ENCODE measurements at places on chromosomes 2 and 18.

- DNase-seq = no peak
These were observed 461.7 kb upstream of the NRP2 start for GRCh38 chr2:205220559-205220958.

GRCh38 chr2:72362733-72363132 is 215.1 kb upstream of the CYP26B1 start:
- DNase-seq = no peak

GRCh38 chr2:88754585-88755320 is 63.3 kb downstream of the RPIA start:
- DNase-seq = no peak

GRCh38 chr2:29417630-29418029 is 302.4 kb downstream of the CLIP4 start:
- no peak for DNase-seq

DNA sequence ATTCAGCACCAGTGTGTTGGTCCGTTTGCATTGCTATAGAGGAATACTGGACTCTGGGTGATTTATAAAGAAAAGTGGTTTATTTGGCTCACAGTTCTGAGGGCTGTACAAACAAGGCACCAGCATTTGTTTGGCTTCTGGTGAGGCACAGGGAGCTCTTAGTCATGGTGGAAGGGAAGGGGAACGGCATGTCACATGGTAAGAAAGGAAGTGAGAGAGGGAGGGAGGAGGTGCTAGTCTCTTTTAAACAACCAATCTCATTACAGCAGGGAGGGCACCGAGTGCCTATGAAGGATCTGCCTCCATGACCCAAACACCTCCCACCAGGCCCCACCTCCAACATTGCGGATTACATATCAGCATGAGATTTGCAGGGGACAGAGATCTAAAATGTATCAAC is 143.9 kb upstream of the DLX2 start:
- DNase-seq = no peak

DNA sequence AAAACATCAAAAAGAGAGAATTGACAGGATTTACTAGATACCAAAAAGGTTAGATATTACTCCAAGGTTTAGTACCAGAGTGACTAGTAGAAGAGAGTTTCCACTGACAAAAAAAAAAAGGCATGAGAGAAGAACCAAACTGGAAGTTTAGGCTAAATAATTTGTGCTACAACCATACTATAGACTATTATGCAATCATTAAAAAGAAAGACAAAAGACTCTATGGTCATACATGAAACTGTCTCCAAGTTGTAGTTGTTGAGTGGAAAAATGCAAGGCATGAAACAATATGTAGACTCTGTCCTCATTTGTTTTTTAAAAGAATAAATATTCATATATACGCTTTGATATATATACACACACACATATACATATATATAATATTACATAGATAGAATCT is 1.7 kb upstream of the EXOC6B start:
- DNase-seq = no peak

- no peak for DNase-seq
These were observed 75.0 kb downstream of the KCNG2 start for GRCh38 chr18:79872527-79873444.

GRCh38 chr18:48545757-48546321 is 7.0 kb downstream of the CTIF start:
- DNase-seq = no peak

GRCh38 chr2:176873403-176873802 is 339.2 kb upstream of the HNRNPA3 start:
- DNase-seq = no peak

DNA sequence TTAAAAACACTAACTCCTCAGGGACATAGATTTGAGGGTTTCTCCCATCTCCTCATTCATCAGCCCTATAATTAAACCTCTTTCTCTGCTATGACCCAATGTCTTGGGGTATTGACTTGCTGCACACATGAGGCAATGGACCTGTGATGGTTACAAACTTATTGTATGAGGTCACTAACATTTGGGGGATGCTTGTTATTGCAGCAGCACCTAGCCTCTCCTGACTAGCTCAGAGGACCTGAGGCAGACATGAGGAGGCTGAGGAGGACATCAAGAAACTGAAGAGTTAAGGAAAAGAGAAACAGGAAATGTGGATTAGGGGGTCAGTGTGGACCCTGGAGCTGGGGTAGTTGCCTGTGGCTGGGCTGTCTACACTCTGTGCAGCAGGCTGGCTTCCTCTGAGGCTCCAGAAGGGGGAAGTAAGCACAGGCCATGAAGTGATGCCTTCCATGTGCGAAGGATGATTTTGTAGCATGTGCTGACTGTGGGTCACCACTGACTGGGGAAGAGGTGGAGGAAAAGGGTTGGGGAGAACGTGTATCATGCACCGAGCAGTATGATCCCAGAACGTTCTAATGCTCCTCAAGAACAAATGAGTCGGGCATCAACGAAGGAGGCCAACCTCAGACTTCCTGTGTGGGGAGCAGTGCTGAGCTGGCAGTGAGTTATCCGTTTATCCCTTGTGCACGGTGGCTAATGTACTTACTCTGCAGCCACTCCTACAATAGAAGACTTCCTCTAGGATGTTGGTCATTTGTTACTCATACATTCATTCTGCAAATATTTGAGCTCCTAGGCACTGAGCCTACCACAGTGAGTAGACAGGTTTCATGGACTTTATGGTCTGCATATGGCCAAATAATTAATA is 42.1 kb upstream of the RFX8 start:
- no peak for DNase-seq

GRCh38 chr2:86300496-86300895 is 36.9 kb downstream of the REEP1 start:
- no peak for DNase-seq

DNA sequence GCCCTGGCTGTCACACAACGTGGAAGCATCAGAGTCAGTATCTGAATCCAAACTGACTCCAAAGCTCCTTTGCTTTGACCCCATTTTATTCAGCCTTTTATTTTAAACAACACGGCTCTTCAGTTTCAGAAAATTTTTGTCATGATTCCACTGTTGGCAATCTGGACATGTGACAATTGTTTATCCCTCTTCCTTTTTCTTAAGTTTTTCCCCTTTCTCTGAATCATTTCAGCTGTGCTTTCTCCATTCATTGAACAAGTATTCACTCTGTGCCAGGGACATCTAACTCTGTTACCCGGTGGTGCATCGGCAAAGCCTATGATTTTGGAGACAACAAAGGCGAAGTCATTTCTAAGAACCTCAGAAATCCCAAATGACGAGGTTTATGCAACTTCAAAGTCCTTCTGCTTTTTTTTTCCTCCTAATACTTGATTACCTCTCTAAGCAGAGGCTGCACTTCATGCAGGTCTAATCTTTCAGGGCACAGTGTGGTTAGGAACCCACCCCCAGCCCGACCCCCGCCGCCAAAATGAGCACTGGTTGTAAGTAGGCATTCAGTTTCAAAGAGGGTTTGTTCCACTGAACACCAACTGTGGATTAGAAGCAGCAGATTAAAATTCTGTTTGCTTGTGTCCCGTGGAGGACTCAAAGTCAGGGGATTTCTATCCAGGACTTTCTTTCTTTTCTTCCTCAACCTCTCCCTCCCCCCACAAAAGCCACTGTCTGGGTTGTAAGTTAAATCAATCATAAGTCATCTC is 18.6 kb downstream of the ST6GAL2 start:
- DNase-seq = no peak

DNA sequence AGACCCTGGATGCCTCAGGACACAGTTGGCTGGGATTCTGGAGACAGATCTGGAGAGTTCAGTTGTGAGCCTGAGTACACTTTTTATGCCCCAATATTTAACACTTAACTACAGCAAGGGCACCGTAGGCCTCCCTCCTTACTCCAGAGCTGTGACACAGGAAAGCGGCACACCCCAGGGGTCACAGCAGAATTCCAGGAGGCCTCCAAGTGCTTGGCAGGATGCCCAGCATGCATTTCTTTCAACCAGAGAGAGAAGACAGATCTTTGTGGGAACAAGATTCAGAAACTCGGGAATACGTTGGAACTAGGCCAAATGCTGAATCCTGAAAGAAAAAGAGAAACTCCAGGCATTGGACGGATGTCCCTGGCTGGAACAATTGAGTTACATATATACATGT is 199.2 kb upstream of the NT5C1B start:
- DNase-seq = no peak

DNA sequence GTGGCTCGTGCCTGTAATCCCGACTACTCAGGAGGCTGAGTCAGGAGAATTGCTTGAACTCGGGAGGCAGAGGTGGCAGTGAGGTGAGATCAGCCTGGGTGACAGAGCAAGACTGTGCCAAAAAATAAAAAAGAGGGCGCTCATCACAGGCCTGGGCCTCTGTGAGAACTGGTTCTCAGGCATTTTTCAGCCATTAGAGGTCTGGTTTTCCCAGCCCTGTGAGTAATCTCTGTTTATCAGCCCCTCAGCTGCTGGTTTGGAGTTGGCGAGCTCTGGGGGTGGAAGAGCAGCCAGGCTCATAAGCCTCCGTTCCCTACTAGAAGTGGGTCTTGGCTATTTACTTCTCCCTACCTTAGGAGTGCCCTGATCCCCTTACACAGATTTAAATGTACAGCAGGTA is 53.1 kb downstream of the CHRNA1 start:
- DNase-seq = no peak
